ENCODE measurements at places on chromosomes 5 and 9.

DNA sequence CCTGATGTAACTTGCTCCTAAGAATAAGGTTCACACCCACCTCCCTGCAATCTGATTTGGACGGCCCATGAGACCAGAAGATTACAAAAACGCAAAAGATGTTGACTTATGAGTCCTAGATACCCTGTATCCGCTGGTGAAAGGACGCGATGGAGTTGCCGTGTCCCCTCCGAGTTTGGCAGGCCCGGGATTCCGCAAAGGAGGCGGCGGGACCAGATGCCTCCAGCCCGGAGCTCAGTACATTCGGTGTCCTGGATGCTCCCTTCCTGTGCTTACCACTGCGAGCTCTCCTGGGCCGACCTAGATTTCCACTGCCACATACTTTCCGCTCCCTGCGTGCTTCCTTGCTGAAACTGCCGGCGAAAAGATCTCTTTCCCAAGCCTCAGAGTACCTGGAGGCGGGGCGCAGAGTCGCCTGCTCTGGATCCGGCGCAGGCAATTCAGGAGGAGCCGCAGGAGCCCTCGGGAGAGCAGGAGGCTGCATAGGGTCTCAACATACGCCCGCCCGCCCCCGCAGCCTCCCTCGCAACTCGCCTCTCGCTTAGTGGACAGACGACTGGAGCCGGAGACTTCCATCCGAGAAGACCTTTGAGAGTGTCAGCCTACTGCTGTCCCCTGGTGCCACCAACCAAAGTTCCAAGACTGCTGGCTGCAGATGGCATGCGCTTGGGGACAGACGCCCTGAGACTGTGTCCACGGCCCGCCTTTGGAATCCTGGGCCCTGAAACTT is 39.8 kb downstream of the ANXA2R start:
- no peak for DNase-seq

DNA sequence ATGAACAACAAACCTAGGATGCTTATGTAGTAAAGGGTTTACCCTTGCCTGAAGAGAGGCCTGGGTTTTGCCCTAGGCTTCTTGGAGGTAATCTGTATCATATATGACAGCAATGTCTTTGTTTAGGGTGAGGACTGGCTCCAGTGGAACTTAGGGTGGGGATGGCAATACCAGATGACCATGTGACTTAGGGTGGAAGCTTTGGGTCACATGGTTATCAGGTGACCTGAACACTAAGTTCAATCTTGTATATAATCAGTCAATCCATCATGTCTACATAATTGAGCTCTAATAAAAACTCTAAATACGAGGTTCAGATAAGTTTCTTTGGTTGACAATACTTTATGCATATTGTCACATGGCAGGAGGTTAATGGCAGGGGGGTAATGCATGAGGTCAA is 10.6 kb upstream of the PPP2R2B start:
- no peak for DNase-seq

DNA sequence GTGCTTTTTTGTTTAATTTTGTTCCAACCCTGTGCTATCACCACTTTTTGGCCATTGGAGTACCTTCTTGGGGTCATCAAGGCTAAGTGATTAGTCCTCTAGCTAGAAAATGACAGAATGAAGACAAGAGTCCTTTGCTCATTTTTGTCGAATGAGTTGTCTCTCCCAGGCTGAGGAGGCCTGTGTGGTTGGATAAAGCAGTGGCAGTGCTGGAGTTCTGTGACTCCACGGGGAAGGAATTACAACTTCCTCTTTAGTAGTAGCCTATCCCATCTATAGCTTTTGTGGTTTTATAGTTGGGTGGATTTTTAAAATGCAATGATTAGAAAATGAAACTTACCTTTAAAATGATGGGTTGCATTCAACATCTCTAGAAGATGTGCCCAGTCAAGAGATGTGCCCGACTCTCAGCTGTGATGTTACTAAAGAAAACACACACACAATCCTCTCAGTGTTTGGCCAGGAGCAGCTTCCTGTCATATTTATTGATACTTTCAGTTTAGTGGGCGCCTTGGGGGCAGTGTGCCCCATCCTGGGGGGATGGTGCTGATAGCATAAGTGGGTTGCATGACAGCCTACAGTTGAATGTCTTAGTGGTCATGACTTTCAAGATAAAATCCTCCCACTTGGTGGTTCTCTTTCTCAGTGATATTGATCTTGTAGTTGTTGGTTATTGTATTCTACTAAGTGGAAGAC is 11.9 kb downstream of the OTULINL start:
- no peak for DNase-seq

- DNase-seq: no peak
Observed at GRCh38 chr5:55418994-55419968, 111.5 kb downstream of the MTREX start.

- DNase-seq: no peak
Observed at GRCh38 chr9:130256644-130257043, 8.9 kb upstream of the HMCN2 start.
